ENCODE measurements at places on chromosomes 1 and 21.
A peak's percentile ranks its signal among the peaks of the same experiment; 100 is the strongest.

GRCh38 chr1:166980383-166980782 lies 5.0 kb upstream of the ILDR2 start:
- DNase-seq: no peak

GRCh38 chr1:39127513-39127912 lies 77.0 kb upstream of the MACF1 start:
- DNase-seq: no peak

GRCh38 chr1:150564051-150564991 lies 15.1 kb downstream of the MCL1 start:
- DNase-seq: no peak

GRCh38 chr1:226093621-226094020 lies 31.1 kb downstream of the H3-3A start:
- DNase-seq: no peak

DNA sequence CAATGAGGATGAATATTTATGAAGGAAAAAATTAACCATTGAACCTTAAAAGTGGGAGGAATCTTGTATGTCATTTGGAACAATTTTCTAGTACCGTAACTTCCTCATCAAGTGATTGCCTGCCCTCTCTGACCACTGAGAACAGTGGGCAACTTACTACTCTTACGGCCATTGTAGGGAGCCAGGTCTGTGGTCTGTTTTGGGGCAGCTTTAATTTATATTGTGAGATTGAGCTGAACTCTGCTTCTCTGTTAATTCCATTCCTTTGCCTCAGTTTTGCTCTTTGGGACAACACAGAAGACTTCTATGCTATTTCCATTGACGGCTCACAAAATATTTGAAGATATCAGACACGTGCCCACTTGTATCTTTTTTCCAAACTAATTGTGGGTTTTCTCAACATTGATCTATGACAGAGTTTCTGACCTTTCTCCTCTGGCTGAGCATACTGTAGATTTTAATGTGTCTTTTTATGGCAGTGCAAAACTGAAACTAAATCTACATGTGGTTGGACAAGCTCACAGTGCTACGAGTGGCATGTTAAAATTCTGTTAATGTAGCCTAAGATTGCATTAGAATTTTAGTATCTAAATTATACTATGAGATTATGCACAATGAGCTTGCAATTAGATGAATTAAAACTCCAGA lies 27.8 kb upstream of the ZNF281 start:
- no peak for DNase-seq

DNA sequence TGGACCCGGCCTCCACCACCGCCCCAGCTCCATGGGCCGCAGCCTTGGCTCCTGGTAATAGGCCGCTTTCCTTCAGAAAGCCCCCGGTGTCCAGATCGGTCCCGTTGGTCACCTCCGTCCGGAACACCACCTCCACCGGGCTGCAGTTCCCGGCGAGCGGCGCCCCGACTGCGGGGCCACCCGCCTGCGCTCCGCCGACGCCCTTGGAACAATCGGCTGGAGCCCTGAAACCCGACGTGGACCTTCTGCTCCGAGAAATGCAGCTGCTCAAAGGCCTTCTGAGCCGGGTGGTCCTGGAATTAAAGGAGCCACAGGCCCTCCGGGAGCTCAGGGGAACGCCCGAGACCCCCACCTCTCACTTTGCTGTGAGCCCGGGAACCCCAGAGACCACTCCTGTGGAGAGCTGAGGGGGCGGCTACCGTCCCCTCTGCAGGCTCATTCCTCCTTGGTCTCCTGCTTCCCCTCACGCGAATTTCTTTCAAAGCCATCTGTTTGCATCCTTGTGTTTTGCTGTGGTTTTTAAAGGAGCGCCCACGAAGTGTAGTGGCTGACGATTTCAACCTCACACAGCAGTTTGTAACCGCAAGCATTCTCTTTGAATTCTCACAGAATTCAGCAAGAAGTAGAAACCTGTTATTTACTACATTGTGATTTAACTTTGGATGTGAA lies 6.0 kb downstream of the FCRLB start:
- peak; percentile 10 for DNase-seq

GRCh38 chr21:34667761-34668160 lies 1.0 kb upstream of the CLIC6 start:
- no peak for DNase-seq

- no peak for DNase-seq
Observed at GRCh38 chr1:230104395-230105244, 37.6 kb downstream of the GALNT2 start.

DNA sequence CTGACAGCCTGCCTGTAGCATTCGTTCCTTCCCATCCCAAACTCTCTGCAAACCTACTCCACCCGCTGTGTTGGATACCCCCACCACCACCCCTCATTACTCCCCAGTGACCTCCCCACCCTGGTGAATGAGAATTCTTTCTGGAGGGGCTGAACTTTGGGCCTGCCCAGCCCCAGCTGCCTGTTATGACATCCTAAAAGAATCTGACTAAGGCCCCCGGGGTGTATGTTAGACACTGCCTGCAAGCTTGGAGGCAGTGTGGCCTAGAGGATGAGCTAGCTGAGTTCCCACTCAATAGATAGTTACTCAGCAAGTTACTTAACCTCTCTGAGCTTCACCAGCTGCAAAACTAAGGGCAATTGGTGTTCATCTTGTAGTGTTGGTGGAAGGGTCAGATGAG lies 110.2 kb upstream of the FGGY start:
- no peak for DNase-seq

DNA sequence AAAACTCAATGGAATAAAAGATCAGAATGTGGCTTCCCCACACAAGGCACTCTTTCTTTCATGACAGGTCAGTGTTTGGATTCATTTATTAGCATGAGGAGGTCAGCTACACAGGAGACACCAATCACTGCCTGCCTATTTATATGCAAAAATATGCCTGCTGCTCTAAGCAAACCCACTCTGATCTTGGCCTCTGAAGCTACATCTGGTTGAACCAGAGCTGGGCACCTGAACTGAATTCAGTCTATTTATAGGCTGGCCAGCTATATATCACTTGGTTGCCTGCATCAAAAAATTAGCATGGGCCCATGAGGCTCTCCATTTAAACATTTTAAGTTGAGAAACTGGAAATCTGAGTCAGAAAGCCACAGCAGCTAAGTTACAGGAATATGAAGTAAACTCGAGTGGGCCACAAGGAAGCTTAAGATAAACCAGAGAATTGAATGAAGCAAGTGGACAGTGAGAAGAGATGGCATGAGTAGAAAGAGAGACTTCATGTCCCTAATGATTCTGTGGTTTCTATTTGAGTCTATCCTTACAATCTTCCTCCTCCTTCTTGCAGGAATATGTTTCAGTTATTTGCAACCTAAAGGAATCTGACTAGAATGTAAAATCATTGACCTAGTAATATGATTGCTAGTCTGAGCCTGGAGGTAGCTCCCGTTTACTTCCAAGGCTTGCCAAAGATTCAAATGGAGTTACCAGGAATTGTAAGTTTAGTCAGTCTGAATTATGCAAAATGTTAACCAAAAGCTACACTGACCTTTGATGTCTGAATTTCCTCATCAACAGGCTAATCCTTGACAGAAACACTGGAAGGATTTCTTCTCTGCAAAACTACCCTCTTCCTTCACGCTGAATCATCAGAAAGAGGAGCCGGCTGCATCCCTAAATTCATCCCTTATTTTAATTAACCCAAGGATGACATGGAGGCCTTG lies 17.7 kb downstream of the DDAH1 start:
- no peak for DNase-seq

- no peak for DNase-seq
Observed at GRCh38 chr1:27884006-27884954, 11.9 kb downstream of the THEMIS2 start.

- no peak for DNase-seq
Observed at GRCh38 chr1:1088801-1089680, 14.9 kb upstream of the RNF223 start.

DNA sequence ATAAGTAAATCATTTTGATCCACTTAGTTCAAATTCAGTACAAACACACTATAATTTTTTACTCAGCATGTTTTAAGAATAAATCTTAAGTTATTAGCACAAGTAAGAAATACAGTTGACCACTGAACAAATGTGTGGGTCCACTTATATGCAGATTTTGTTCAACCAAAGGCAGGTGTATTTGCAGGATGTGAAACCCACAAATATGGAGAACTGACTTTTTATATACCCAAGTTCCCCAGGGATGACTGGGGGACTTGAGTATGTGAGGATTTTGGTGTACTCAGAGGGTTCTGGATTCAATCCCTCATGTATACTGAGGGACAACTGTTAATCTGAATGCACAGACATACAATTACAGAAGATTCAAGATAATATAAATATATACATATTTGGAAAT lies 25.7 kb upstream of the ERICH3 start:
- DNase-seq: no peak

DNA sequence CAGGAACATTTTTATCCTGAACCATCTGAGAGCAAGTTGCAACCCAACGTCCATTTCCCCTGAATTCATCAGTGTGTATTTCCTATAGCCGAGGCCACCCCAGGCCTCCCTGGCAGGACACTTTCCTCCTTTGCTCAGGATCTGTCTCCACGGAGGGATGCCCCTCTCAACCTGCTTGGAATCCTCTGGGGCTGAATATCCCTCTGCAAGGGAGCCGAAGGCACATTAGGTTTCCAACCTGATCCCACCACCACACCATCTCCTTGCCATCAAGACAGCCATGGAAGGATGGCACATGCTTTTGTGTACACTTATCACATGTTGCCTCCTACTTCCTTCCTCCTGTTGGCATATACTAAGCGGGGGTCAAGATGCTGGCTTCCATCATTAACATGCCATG lies 74.8 kb upstream of the EDN2 start:
- DNase-seq: no peak

DNA sequence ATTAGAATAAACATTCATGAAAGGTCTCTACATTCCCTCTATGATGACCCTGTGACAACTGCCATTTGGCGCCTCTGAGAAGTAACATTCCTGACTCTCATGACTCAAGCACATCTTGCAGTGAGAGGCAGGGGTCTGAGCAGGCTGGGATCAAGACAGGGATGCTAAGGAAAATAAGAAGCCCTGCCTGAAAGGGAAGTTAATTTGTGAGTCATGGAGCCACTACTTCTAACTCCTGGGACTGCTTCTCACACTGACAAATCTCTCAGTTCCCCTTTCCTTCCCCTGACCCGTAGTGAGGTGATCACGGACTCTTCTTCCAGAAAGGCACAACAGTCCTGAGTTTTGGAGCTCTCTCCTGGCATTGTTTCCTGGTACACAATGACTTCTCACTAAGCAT lies 231.9 kb downstream of the TNR start:
- DNase-seq: no peak

DNA sequence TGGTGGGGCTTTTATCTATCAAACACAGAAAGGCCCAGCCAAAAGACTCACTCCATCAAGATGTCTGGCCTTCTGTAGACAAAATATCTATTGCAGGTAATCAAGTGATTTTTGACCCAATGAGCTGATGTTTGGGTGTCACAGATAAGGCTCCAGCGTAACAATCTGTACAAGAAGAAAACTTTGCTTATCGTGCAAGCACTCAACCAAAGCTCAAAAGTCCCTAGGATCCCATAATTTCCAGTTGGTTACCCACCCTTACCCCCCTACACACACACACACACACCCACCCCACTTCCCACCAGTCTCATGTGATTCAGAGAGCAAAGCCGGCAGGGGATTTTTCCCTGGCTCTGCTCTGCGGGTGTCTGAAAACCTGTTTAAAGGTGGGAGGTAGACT lies 5.8 kb downstream of the ITPKB start:
- DNase-seq: no peak

DNA sequence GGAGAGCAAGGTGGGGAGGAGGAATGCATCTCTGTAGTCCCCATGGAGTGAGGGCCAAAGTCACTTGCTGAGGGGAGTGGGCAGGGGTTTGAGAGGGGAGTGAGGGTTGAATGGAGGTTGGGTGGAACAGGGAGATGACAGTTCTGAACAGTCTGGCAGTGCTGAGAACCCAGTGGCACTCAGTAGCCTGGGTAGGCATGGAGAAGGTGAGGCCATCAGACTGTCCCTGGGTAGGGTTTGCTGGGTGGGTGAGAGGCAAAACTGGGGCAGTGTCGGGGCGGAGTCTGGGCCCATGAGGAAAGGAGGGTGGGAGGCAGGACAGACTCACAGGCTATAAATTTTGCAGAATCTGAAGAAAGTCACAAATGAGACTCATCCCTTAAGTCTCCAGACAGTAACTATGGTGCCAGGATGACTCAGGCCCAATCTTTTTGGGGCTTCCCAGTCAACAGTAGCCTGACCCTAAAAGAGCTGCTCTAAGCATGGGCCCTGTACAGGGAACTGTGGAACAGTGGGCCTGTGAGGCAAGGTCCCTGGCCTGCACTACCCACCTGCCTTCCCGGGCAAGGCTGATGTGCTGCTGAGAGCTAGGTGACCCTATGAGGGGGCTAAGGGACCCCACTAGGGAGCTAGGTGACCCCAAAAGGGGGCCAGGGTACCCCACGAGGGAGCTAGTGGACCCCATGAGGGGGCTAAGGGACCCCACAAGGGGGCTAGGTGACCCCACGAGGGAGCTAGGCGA lies 51.0 kb upstream of the DMRTB1 start:
- no peak for DNase-seq

- DNase-seq: no peak
Observed at GRCh38 chr1:242674951-242675645, 150.6 kb upstream of the PLD5 start.

DNA sequence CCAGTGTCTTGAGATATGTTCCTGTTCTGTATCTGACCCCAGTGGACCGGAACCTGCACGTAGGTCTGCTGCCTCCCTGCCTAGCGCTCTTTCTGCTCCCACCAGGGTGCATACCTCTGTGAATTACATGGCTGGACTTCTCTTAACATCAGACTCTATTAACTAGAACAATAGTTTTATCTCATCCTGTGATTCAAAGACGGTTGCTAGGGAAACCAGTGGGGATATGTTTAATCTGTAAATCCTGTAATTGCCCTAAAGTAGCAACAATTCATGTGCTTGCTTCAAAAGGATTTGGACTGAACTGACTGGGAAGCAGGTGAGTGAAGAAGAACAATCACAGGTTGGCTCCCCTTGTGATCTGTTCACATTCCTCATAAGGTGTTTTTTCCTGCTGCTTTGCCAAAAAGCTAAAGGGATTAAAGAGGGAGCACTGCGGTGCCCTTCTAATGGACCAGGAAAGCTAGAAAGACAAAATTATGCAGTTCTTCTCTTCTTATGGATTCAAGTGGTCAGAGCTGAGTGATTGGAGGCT lies 52.7 kb upstream of the DIRAS3 start:
- DNase-seq: no peak

DNA sequence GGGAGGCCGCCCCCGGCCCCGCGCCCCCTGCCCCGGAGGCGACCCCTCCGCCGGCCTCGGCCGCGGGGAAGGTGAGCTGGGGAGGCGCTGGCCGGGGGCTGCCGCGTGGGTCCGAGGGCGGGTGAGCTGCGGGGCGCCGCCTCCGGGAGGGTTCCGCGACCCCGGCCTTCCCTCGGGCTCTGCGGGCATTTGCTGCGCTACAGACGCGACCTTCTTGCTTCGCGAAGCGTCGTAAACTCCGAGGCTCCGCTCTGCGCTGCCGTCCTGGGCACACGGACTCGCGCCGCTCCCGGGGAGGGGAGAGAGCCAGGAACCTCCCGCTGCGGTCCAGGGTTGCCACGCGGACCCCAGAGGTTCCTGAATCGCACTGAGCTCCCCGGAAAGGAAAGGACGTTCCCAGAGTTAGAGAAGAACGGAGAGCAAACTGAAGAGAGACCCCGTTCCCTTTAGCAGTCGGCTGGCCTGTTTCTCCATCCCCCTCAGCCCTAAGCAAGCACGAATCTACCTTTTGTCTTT lies 345 bp downstream of the SLX9 start:
- no peak for DNase-seq

GRCh38 chr1:239891621-239892358 lies 199.9 kb upstream of the FMN2 start:
- DNase-seq: no peak

All from activated naive CD4-positive, alpha-beta T cell (primary cell).